ENCODE measurements at places on chromosomes 5 and 9.
A peak's percentile ranks its signal among the peaks of the same experiment; 100 is the strongest.

GRCh38 chr9:134065612-134066419 is 2.0 kb downstream of the BRD3 start:
- peak; percentile 93 for DNase-seq

- peak; percentile 70 for DNase-seq
Observed at GRCh38 chr5:90932052-90932699, 373.6 kb downstream of the ADGRV1 start.

DNA sequence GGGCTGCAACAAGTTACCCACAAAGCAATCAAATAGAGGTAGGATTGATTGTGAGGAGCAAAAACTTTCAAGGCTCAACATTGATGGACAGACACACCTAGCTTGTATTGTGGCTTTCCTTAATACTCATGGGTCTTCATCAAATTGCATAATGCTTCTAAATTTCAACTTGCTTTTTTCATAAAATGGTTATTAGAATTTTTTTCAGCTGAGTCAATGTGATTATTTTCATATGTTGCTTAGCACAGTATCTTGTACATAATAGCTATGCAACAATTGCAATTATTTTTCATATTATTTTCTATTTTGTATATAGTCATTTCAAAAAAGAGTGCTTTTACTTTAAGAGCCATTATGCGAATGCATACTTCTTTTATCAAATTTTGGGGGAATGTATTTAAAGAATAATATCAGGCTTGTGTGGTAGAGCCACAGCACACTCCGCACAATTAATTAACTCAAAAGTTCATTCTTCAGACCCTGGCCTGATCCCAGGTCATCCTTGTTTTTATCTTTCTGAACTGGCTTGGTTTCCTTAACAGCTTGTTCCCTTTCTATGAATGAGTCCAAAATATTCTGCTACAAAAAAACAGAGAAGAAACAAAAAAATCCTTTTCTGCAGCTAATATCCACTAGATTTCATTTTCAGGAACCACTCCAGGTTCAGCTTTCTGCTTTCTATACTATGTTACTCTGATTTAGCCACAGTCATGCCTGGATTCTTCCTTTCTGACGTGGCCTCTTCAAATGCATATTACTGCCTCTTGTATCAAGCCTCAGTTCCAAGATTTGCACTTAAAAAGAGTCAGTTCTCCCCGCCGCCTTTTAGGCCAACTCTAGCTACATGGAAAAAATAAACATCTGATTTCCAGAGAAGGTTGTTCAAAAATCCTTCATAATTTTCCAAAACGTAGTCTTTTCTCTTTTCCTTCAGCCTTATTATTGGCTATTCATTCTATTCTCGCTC is 45.3 kb upstream of the CDH9 start:
- no peak for DNase-seq

DNA sequence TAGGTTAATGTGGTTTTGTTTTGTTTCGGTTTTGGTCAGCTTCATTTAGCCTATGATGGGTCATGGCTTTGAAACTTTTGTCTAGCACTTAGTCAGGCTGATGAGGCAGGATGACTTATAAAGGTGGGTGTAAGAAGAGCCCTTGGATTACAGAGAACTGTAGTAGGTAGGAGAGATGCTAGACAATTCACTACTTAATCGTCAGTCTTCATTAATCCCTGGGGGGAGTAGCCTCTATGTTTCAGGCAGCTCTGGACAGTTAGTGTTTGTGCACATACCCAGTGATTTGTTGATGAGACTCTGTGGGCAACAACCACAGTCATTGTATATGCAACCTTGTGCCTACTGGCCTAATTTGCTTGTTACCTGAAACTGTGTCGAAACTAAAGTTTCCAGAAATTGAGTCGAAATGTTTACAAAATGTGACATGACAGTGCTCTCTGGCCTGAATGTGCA is 113.3 kb downstream of the MTREX start:
- peak; percentile 55 for DNase-seq

- no peak for DNase-seq
Observed at GRCh38 chr9:131833906-131834305, 94.0 kb upstream of the RAPGEF1 start.

- DNase-seq = no peak
Observed at GRCh38 chr9:3343671-3344070, 182.1 kb downstream of the RFX3 start.
